ENCODE measurements at places on chromosomes 2 and 18. TPM values are rescaled to one million over a fixed set of nuclear protein-coding genes. Genes with fewer than 3 reads are reported as not detected.

GRCh38 chr2:226622484-226622883, 177.1 kb downstream of the IRS1 start:
- DNase-seq = peak; percentile 16
- no peaks in the 10 kb centered on the region for H3K27me3 ChIP-seq
- H3K4me3 ChIP-seq = no peak overlapping the region
- peaks cover 13% of the 10 kb centered on the region for H3K4me1 ChIP-seq
- peaks cover under 1% of the 10 kb centered on the region for H3K36me3 ChIP-seq
- H3K27ac ChIP-seq = no peak overlapping the region

DNA sequence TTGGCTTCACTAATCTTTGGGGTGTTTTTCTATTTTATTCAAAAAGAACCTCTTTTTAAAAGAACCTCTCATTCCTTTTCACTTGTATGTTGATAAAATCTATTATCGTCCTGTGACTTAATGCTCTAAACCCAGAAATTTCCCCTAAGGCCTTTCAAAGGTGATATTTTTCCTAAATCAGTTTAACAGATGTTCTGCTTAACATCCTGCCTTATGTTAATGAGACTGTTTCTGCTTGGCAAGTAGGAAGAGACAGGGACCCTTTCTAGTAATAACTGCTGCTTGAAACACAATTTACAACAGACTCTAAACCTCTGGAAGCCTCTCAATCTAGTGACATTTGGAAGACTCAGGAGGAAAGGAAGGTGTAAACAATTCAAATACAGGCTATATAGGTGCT, 128.8 kb downstream of the KCNJ3 start:
- H3K27ac ChIP-seq = no peak overlapping the region
- H3K36me3 ChIP-seq = peaks cover 6% of the 10 kb centered on the region
- H3K27me3 ChIP-seq = peaks cover 15% of the 10 kb centered on the region
- DNase-seq = no peak

- peaks cover 7% of the 10 kb centered on the region for H3K36me3 ChIP-seq
- H3K4me3 ChIP-seq = no peak overlapping the region
- no peak overlapping the region for H3K27ac ChIP-seq
- H3K4me1 ChIP-seq = no peaks in the 10 kb centered on the region
Measured at GRCh38 chr2:30484995-30485394, 37.9 kb downstream of the LCLAT1 start.

GRCh38 chr2:132503701-132504100, 87.1 kb downstream of the GPR39 start:
- peaks cover 4% of the 10 kb centered on the region for H3K4me1 ChIP-seq
- H3K27me3 ChIP-seq = no peaks in the 10 kb centered on the region
- no peaks in the 10 kb centered on the region for H3K36me3 ChIP-seq
- peak; percentile 8 for DNase-seq
- no peak overlapping the region for H3K4me3 ChIP-seq

DNA sequence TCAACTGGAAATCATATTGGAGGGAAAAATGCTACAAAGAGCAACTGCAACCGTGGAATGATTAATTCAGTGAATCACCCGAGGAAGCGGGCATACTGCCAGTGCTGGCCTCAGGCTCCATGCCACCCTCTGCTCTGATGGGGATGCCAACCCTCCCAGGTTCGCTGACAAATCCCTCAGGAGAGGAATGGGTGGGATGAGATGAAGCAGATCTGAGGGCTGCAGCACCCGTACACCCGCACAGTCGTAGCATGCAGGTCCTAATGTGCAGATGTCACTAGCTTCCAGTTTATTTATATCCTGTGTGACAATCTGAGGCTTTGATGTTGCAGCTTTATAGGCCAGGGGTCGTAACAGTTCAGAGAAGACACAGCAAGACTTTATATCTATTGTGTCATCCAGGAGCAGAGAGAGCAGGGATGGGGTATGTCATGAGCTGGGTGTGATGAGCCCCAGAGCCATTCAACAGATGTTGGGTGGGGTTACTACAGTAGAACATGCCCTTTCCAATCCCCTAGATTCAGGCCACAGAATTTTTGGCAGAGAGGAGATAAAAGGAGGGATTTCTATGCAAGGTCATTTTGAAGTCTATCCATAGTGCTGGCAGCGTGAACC, 44.6 kb downstream of the DPP4 start:
- peaks cover 26% of the 10 kb centered on the region for H3K4me1 ChIP-seq
- H3K4me3 ChIP-seq = no peak overlapping the region
- no peak overlapping the region for H3K27ac ChIP-seq
- DNase-seq = peak; percentile 87
- H3K27me3 ChIP-seq = no peaks in the 10 kb centered on the region

DNA sequence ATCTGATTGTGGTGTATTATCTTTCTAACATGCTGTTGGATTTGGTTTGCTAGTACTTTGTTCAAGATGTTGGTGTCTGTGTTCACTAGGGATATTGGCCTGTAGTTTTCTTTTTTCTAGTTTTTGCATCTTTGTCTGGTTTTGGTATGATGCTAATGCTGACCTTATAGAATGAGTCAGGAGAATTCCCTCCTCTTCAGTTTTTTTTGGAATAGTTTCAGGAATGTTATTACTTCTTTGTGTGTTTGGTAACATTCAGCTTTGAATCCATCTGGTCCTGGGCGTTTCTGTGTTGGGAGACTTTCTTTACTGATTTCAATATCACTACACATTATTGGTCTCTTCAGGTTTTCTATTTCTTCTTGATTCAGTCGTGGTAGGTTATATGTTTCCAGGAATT, 124.2 kb upstream of the EPB41L5 start:
- peaks cover 16% of the 10 kb centered on the region for H3K4me1 ChIP-seq
- H3K4me3 ChIP-seq = no peak overlapping the region
- H3K36me3 ChIP-seq = peaks cover 21% of the 10 kb centered on the region

GRCh38 chr2:127562936-127563335, 27.5 kb downstream of the MYO7B start:
- H3K36me3 ChIP-seq = no peaks in the 10 kb centered on the region
- DNase-seq = no peak
- H3K4me3 ChIP-seq = no peak overlapping the region
- H3K27me3 ChIP-seq = no peaks in the 10 kb centered on the region
- no peaks in the 10 kb centered on the region for H3K4me1 ChIP-seq

DNA sequence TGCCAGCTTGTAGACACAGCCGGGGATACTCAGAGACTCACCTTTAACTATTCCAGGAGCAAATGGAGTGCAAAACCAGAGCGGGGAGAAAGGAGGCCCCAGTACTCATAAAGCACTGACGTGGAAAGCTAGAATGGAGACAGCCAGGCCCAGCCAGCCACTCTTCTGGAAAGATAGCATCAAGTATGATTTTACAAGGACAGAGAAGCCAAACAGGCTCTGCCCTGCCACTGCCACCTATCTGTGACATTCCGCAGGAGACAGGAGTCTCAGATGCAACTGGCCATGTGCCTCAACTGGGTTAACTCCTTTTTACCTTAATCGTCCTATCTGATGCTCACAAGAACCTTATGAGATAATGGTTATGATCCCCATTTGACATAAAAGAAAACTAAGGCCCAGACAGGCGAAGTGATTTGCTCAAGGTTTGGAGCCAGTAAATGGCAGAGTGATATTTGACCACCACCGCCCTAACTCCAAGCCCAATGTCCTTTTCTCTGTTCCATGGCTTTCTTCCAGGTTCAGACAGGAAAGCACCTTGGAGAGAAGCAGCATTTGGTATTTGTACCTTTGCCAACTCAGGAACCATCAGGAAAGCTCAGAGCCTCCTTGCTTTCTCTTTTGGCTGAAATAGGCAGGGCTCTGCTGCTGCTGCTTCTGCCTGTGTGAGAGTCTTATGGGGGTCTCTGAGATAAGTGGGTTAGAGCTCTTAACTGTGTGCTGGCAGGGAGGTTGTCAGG, 15.6 kb downstream of the KIF3C start:
- no peaks in the 10 kb centered on the region for H3K27me3 ChIP-seq
- peak; percentile 14 for DNase-seq
- peaks cover 7% of the 10 kb centered on the region for H3K4me1 ChIP-seq
- H3K27ac ChIP-seq = no peak overlapping the region

- no peak for DNase-seq
- no peak overlapping the region for H3K27ac ChIP-seq
- peaks cover 6% of the 10 kb centered on the region for H3K4me1 ChIP-seq
- no peak overlapping the region for H3K4me3 ChIP-seq
- H3K36me3 ChIP-seq = peaks cover 93% of the 10 kb centered on the region
- no peaks in the 10 kb centered on the region for H3K27me3 ChIP-seq
Measured at GRCh38 chr2:152647552-152647951, 69.7 kb downstream of the PRPF40A start.

Gene ARHGAP25
- 0.93 TPM for total RNA-seq

Gene BOD1L2
- not detected for total RNA-seq

- no peak for DNase-seq
- no peaks in the 10 kb centered on the region for H3K36me3 ChIP-seq
- H3K27ac ChIP-seq = no peak overlapping the region
- peaks cover 25% of the 10 kb centered on the region for H3K27me3 ChIP-seq
Measured at GRCh38 chr2:155689791-155690190, 642.7 kb downstream of the NR4A2 start.

DNA sequence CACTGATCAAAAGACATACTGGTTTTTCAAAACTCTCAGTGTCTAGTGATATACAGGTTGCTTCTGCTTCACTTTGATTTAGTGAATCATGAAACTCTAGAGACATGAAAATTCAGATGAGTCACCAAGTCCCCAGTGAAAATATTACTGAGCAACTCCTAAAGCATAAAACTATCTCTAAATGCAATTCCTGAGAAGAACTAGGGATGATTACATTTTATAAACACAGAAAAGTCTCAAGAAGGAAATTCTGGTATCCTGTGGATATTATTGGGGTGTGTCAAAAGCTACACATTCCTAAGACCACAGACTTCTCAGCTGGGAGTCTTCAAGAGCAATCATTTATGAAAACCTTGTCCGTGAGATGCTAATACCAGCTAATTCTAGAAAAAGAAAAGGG, 9.7 kb downstream of the LRRTM4 start:
- DNase-seq = no peak
- peaks cover 7% of the 10 kb centered on the region for H3K27me3 ChIP-seq
- H3K27ac ChIP-seq = no peak overlapping the region
- no peaks in the 10 kb centered on the region for H3K36me3 ChIP-seq
- no peak overlapping the region for H3K4me3 ChIP-seq

Gene TBR1
- total RNA-seq = 0.26 TPM
